ENCODE measurements at places on chromosomes 16 and 17.
A peak's percentile ranks its signal among the peaks of the same experiment; 100 is the strongest.

- no peak for DNase-seq
These were observed 6.5 kb downstream of the ZZEF1 start for GRCh38 chr17:4136373-4136772.

DNA sequence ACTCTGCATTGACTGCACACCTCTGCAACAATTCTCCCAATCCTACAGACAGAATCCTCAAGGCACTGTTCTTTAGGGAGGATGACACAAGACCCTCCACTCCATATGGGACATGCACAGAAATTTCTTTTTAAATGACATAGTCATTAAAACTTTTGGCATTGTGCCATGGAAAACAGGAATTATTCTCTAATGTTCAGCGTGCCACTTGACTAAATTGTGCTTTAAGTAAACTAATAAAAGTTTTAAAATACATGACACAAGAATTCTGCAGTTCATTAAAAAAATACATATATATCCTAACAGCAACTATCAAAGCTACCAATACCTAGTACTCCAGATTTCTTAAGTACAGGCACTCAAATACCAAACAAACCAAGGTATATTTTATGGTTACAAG, 16.0 kb downstream of the CEP112 start:
- no peak for DNase-seq

DNA sequence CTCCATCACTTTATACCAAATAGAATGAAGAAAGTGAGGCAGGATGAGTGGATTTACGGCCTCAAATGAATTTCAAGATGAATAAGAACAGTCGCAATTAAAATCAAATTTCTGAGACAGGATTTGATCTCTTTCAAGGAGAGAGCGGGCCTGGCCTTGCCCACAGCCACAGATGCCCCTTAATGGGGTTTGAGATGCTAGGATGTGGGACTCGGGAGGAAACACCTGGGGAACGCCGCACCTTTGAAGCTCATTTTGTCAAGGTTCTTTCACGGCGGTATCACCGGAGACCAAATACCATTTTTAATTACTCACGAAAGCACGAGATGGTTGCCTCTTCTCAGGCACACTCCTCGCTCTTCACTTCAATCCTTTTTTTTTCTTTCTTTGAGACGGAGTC, 178.1 kb upstream of the SDK2 start:
- DNase-seq, result no peak

DNA sequence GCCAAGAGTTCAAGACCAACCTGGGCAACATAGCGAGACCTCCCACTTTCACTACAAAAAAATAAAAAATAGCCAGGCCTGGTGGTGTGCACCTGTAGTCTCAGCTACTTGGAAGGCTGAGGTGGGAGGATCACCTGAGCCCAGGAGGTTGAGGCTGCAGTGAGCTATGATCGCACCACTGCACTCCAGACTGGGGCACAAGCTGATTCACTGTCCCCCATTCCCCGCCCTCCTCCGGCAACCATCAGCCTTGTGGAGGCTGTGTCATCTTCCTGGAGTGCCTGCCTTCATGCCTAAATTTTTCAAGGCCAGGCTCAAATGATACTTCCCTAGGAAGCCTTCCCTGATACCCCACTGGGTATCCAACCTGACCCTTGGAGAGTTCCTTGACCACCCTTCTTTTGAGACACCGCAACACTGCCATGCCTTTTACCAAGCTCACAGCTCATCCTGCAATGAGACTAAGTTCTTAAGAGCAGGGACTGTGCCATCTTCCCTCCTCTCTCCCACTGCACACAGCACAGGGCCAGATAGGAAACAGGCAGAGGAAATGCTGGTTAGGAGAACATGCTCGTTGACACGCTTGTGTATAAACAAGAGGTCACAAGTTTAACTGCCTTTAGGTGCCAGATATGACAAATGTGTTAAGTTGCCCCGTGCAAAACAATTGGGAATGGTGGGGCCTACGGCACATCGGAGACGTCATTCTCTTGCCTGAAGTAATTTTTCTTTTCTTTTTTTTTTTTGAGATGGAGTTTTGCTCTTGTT, 3.9 kb upstream of the SRCAP start:
- no peak for DNase-seq

GRCh38 chr17:8741366-8741765, 3.3 kb downstream of the CCDC42 start:
- no peak for DNase-seq

- no peak for DNase-seq
These were observed 750 bp upstream of the ALDOC start for GRCh38 chr17:28577466-28577824.

- DNase-seq, result no peak
These were observed 32.2 kb upstream of the MLKL start for GRCh38 chr16:74732707-74733350.

DNA sequence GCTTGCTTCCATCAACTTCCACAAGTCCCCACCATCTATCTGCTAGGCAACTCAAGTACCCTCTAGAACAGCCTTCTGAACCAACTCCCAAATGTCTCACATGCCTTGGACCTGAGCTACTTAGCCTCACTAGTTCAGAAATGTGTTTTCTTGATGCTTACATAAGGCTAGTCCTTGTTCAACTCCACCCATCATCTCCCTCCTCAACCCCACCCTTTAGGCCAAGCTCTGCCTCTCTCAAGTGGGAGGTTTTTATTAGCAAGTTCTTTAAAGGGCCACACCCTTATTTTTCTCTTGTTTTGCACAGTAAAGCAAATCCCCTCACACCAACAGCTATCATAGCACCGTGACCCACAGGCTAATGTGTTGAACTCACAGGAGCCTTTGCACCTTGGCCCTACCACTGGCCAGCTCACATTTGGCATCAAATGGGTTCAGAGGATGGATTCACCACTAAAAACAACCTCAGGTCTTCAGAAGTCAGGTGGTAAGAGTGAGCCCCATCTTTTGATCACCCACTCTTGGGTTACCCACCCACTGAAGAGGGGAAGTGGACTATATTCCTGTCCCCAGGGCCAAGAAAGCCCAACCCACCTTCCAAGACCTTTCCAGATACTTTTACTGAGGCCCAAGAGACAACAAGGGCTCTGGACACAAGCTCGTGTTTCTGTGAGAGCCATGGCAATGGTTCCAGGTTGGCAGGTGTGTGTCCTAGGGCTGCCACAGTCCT, 12.2 kb downstream of the PIK3R5 start:
- DNase-seq, result no peak

GRCh38 chr16:5581908-5582307, 484.3 kb upstream of the EEF2KMT start:
- DNase-seq, result no peak

DNA sequence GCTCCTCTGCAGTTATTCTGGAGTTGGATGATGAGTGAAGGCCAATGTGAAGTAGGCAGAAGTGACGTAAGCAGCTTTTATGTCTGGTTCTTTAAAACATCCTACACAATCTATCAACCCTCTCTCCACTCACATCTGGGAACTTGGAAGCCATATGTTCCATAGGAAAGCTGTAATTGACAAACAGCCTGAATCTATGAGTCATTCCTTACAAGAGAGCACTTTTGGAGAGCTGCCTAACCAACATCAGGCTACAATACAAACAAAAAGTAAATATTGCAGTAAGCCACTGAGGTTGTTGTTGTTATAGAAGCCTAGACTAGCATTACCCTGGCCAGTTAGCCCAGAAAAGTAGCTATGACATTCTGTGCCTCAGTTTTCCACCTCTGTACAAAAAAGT, 5.9 kb downstream of the CCL7 start:
- no peak for DNase-seq

DNA sequence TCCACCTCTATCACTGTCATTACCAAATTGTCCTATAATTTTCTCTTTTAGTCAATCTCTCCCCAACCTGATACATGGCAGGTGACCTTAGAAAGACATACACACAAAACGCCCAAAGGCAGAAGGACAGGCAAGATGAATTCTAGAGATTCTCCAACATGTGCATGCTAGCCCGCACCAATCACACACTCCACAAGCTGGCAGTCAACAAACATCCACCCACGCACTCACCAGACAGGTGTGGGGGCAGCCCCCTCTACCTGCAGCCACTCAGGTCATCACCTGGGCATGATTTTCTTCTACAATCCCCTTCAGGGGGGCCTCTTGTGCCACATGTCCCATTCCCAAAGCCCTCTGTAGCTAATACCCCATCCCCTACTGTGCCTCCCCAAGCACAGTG, 9.5 kb downstream of the MPP2 start:
- no peak for DNase-seq

DNA sequence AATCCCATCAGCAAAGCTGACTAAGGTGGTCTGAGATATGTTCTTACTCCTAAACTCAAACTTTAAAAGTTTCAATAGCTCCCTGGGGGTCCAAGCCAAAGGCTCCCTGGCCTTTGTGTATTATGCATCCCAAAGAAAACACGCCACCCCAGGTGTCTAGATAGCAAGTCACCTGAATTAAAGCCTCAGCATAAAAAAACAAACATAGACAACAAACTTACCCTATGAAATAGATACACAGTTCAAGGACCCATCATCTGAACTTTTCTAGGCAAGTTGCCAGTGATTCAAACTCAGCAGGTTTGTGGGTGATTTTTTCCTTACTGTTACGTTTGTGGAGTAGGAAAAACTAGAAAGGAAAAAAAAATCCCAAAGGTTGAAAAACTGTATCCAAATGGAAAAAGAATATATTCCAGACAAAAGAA, 12.5 kb downstream of the CMTM3 start:
- DNase-seq, result no peak

GRCh38 chr16:31107465-31107867, 720 bp upstream of the BCKDK start:
- DNase-seq, result no peak

DNA sequence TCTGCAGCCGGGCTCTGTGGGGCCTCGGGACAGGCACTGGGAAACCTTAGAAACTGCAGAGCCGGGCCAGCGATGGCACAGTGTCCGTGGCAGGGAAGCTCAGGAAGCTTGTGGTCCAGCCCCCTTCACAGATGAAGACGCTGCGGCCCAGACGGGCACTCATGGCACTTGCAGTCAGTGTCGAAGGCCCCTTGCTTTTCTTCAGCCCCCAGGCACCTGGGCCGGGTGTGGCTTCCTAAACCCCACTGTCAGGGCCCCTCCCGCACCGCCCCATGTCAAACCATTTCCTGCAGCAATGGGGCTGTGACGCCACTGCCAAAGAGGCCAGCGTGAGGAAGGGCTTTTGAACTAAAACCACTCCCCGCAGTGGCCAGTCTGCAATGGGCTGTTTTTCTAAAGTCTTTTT, 164.0 kb downstream of the LAT start:
- peak; percentile 85 for DNase-seq

GRCh38 chr16:56389554-56389953, 35.8 kb downstream of the AMFR start:
- DNase-seq, result no peak

DNA sequence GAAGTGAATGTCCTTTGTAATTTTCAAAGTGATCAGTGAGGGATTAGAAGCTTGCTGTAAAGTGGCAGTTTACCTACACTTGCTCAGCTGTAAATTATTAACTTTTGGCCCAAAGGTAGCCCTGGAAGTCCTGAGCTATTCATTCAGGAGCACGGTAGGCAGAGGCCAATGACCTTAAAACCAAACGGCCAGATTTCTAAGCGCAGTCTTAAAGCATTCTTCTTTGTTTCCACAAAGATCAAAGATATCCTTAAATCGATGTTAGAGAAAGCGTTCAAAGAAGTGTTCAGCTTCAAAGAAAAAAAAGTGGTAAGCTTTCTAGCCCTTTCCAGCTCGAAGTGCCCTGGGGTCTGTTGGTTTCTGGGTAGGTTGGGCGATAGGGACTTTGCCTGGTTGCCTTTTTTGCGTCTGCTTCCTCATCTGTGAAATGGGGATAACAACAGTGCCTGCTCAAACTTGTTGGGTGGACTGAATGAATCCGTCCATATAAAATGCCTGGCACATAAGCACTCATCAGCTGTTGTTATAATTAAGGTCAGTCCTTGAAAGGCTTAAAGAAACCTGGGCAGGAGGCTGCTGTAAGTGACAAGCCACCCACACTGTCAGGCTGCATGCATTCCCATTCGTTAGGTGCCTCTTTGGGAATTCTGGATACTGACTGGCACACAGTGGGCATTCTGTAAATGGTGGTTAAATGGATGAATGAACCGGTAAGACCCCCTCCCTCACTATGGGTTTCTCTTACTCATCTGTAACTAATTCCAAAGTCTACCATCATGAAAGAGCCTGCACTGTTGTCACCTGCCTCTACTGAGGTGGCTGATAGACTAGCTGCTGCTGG, 113.2 kb downstream of the PRKCA start:
- DNase-seq, result no peak

DNA sequence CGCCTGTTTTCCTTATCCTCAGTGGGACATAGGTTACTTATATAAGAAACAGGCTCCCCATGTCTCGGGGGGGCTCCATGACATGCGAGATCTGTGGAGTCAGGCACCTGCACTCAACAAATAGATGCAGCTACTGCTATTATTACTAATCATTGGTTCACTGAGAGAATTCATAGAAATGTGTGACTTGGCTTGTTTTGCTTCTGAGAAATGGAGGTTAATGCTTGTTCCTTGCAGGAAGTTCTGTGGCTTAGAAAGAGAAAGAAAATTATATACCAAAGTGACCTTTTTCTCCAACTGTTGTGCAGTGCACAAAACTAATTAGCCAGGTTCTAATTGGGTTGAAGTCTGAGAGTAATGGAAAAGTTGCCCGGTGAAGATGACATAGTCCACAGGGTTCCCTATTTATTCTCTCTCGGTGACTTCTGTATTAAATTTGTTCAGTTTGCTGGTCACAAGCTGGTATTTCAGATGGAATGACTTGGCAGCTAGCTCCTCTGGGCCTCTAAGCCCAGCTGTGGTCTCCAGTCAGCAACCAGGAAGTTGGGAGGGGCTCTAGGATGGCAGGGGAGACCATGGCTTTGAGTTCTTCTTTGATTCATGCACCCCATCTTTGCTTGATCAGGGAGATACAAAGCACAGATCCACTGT, 17.6 kb upstream of the MAF start:
- no peak for DNase-seq

GRCh38 chr17:40355123-40355803, 9.3 kb downstream of the GJD3 start:
- peak; percentile 87 for DNase-seq

DNA sequence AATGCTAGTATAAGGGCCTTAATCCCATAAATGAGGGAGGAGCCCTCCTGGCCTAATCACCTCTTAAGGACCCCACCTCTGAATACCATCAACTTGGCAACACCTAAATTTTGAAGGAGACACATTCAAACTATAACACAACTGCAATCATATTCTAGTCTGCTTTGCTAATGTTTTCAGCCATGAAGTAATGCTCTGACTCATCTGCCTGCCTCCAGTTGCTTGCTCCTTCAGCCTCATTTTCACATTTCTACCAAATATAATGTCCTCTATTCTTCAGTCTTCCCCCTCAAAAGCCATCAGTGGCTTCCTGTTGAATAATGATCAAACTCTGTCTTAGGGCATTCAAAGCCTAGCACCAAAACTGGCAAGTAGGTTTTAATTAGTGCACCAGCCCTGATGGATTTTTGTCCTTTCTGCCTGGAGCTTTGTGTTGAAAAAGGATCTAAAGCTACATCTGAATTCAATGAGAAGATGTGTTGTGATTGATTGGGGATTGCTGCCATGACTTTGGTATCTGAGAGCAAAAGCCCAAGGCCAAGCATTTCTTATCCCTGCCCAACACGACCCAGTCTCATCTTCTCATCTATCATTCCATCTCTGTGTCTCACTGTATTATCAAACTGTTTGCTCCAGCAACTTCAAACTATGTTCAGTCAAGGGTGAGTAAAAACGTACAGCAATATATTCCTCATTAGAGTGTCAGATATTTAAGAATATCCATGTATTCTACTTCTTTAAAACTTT, 140.8 kb upstream of the ELAC2 start:
- DNase-seq, result no peak

GRCh38 chr17:6786618-6787017, 10.6 kb downstream of the FBXO39 start:
- DNase-seq, result no peak

GRCh38 chr17:59451706-59452105, 113.7 kb upstream of the DHX40 start:
- no peak for DNase-seq

GRCh38 chr17:57442914-57443571, 186.7 kb downstream of the MSI2 start:
- peak; percentile 65 for DNase-seq

Data from Right ventricle myocardium inferior (tissue), 1 donor.